ENCODE measurements at places on chromosomes 7 and 10.

DNA sequence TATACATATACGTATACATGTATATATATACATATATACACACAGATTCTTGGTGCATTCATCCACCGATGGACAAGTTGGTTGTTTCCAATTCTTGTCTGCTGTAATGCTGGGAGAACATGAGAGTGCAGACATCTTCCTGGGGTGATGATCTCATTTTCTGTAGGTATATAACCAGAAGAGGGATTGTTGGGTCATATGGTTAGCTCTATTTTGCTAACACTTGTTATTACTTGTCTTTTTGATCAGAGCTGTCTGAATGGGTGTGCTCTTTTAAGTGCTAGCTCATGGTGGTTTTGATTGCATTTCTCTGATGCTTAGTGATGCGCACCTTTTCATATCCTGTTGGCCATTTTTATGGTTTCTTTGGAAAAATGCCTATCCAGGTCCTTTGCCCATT, 106.4 kb downstream of the TAX1BP1 start:
- no peak overlapping the region for H3K4me3 ChIP-seq
- H3K4me1 ChIP-seq: peaks cover 15% of the 10 kb centered on the region

DNA sequence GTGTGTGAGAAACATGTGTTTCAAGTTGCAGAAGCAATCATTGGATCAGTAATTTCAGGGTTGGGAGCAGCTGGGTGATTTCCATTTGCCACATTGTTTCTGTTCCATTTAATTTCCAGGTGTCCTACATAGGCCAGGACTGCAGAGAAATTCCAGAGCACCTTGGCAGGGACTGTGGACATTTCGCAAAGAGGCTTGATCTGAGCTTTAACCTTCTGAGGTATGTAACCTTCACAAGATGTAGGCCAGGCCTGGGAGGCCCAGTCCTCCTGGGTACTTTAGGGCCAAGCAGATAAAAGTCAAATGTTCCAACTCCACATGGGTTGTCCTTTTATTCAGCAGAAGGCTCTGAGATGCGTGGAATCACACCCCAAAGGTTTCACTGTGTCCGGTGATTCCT, 6.9 kb downstream of the LRMDA start:
- no peak overlapping the region for H3K27ac ChIP-seq
- H3K4me3 ChIP-seq: no peak overlapping the region

GRCh38 chr7:43700059-43700501, 29.2 kb downstream of the COA1 start:
- H3K4me1 ChIP-seq: no peaks in the 10 kb centered on the region
- no peak overlapping the region for H3K27ac ChIP-seq
- no peaks in the 10 kb centered on the region for H3K27me3 ChIP-seq
- DNase-seq: no peak

DNA sequence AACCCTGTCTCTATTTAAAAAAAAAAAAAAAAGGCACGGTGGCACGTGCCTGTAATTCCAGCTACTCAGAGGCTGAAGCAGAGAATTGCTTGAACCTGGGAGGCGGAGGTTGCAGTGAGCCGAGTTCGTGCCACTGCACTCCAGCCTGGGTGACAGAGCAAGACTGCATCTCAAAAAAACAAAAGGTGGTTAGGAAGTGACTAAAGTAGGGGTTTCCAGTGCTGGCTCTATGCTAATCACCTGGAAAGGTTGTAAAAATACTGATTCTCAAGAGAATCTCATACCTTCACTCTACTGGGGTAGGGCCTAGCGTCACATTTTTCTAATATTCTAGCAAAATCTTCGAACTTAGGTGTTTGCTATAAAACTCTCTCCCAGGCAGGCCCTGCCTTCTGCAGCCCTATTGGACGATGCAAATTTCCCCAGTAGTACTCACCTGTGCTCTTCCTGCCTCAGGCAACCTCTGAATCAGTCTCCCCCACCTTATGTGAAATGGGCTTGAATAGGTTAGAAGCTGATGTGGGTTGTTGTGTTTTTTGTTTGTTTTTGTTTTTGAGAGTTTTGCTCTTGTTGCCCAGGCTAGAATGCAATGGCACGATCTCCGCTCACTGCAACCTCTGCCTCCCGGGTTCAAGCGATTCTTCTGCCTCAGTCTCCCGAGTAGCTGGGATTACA, 3.5 kb downstream of the ZP3 start:
- no peaks in the 10 kb centered on the region for H3K27me3 ChIP-seq
- H3K4me3 ChIP-seq: no peak overlapping the region
- H3K27ac ChIP-seq: no peak overlapping the region

- no peak overlapping the region for H3K27ac ChIP-seq
- no peak for DNase-seq
- no peaks in the 10 kb centered on the region for H3K27me3 ChIP-seq
- H3K4me3 ChIP-seq: no peak overlapping the region
- H3K4me1 ChIP-seq: no peaks in the 10 kb centered on the region
- no peaks in the 10 kb centered on the region for H3K36me3 ChIP-seq
Measured at GRCh38 chr10:84126785-84127167, 12.5 kb upstream of the GHITM start.

GRCh38 chr7:25844102-25844870, 307.7 kb upstream of the NFE2L3 start:
- no peak overlapping the region for H3K4me3 ChIP-seq
- no peaks in the 10 kb centered on the region for H3K36me3 ChIP-seq
- no peak overlapping the region for H3K27ac ChIP-seq

- H3K27me3 ChIP-seq: no peaks in the 10 kb centered on the region
- no peak for DNase-seq
- H3K4me3 ChIP-seq: no peak overlapping the region
- no peaks in the 10 kb centered on the region for H3K4me1 ChIP-seq
- H3K27ac ChIP-seq: no peak overlapping the region
Measured at GRCh38 chr10:103932271-103932670, 14.3 kb upstream of the STN1 start.

DNA sequence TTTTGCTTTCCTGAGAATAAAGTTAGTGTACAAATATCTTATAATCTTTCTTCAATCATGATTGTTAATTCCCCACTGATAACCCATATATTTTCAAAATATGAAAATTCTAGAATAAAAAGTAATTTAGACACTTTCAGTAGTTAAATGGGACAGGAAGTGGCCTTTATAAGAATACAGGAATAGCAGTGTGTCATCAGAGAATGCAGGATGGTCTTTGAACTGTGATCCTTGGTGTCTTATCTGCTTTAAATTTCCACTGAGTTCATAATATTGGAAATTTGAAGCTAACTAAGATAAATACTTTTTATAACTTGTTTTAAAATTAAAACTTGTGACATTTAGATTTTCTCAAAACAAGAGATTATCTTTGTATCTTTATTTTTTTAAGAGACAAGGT, 75.4 kb downstream of the CREM start:
- H3K4me3 ChIP-seq: no peak overlapping the region
- H3K27ac ChIP-seq: no peak overlapping the region
- H3K36me3 ChIP-seq: peaks cover 3% of the 10 kb centered on the region
- no peak for DNase-seq
- peaks cover 9% of the 10 kb centered on the region for H3K4me1 ChIP-seq

- H3K27me3 ChIP-seq: no peaks in the 10 kb centered on the region
- no peaks in the 10 kb centered on the region for H3K36me3 ChIP-seq
- H3K4me1 ChIP-seq: no peaks in the 10 kb centered on the region
- no peak for DNase-seq
- no peak overlapping the region for H3K4me3 ChIP-seq
Measured at GRCh38 chr10:95214793-95215192, 20.8 kb downstream of the ACSM6 start.

DNA sequence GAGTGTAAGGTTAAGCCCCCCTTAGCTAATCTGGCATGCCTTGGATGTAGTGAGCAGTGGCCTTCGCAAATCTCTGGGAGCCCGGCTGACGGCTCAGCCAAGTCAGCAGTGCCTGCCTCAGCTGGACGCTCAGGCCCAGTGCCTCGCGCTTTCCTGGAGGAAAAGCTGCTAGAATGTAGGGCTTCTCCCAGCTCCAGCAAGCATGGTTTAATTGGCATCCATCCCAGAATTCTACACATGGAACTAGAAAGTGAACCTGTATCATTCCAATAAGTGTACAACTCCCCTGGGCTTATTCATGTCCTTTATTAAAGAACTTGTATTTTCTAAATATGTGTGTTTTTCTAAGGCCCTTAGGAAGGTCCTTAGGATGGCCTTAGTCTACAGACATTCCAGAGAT, 287.8 kb upstream of the SHH start:
- no peaks in the 10 kb centered on the region for H3K27me3 ChIP-seq
- no peaks in the 10 kb centered on the region for H3K36me3 ChIP-seq
- no peak overlapping the region for H3K27ac ChIP-seq
- no peak for DNase-seq
- H3K4me1 ChIP-seq: no peaks in the 10 kb centered on the region

DNA sequence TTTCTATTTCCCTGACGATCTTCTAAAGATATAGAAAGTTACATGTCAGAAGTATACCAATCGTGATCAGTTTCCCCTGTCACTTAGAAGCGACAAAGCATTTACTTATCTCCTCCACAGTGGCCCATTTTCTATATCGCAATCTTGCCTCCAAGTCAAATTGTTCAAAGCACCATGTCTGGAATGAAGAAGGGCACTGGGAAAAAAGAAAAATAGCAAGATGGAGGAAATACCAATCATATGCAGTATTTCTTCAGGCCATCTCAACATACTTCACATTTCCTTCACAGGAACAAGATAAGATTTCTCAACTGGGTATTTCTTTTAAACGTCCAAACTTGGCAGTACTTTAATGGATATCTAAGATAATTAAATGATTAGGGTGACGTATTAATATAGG, 63.3 kb upstream of the IL6 start:
- DNase-seq: peak; percentile 19
- no peaks in the 10 kb centered on the region for H3K27me3 ChIP-seq
- no peak overlapping the region for H3K4me3 ChIP-seq
- H3K27ac ChIP-seq: no peak overlapping the region

DNA sequence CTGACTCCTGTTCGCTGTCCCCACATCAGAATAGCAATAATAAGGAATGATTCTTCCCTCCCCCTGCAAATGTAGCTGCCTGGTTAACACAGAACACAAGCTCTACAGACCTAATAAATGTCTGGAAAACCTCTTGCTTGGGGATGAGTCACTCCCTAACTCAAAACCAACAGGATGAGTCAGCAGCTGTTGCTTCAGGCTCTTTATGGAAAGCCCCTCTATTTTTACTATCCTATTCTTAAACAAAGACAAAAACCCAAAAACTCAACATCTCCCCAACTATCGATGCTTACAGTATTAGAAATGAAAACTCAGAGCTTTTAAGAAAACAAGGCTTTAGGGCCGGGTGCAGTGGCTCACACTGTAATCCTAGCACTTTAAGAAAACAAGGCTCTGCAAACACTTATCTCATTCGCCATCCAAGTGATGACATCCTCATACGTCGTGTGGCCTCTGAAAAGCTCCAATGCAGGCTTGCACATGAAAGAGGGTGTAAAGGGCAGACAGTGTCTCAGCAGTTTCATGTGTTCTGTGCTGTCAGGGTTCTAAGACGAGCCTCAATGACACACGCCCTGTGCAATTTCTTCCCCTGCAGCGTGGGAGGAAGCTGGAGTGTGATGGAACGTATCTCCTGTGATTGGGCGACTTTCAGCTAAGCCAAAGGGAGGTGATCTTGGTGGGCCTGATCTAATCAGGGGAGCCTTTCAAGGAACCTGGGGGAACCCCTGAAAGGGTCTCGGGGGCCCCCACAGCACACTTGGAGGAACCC, 70.1 kb downstream of the AMZ1 start:
- H3K36me3 ChIP-seq: no peaks in the 10 kb centered on the region
- peaks cover 45% of the 10 kb centered on the region for H3K4me1 ChIP-seq
- no peak for DNase-seq
- H3K27me3 ChIP-seq: no peaks in the 10 kb centered on the region
- H3K4me3 ChIP-seq: peak overlapping the region; percentile 9
- H3K27ac ChIP-seq: peak overlapping the region; percentile 86

- peaks cover 18% of the 10 kb centered on the region for H3K4me1 ChIP-seq
- H3K27ac ChIP-seq: no peak overlapping the region
- DNase-seq: no peak
- no peak overlapping the region for H3K4me3 ChIP-seq
- no peaks in the 10 kb centered on the region for H3K36me3 ChIP-seq
Measured at GRCh38 chr10:31669357-31669756, 259.3 kb downstream of the ARHGAP12 start.

GRCh38 chr10:51250278-51250920, 176.1 kb downstream of the PRKG1 start:
- H3K36me3 ChIP-seq: no peaks in the 10 kb centered on the region
- no peaks in the 10 kb centered on the region for H3K27me3 ChIP-seq
- H3K4me3 ChIP-seq: no peak overlapping the region
- DNase-seq: no peak
- H3K4me1 ChIP-seq: peaks cover 29% of the 10 kb centered on the region
- H3K27ac ChIP-seq: no peak overlapping the region

- peaks cover 57% of the 10 kb centered on the region for H3K4me1 ChIP-seq
- no peak overlapping the region for H3K27ac ChIP-seq
- no peaks in the 10 kb centered on the region for H3K36me3 ChIP-seq
- H3K27me3 ChIP-seq: peaks cover 50% of the 10 kb centered on the region
Measured at GRCh38 chr10:8056871-8057331, 2.4 kb downstream of the GATA3 start.

DNA sequence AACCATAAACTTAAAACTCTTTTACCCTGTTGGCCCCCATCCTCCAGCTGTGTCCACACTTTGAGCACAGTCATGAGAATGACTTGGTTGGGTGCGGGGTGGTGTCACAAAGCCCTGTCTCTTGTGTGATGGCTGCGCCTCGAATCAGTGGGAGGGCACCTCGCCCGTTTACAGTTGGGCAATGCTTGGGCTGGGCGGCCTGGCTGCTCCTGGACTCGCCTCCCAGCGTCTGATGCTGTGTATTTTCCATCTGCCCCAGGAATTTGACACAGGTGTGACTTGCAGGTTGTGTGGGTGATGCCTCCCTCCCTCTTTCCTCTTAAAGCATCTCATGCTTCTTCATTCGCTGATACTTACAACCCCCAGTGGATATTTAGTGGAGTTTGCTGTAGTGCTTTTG, 33.7 kb downstream of the CHST12 start:
- H3K4me1 ChIP-seq: peaks cover 15% of the 10 kb centered on the region
- H3K4me3 ChIP-seq: no peak overlapping the region
- no peak for DNase-seq
- peaks cover 18% of the 10 kb centered on the region for H3K36me3 ChIP-seq
- H3K27me3 ChIP-seq: no peaks in the 10 kb centered on the region

DNA sequence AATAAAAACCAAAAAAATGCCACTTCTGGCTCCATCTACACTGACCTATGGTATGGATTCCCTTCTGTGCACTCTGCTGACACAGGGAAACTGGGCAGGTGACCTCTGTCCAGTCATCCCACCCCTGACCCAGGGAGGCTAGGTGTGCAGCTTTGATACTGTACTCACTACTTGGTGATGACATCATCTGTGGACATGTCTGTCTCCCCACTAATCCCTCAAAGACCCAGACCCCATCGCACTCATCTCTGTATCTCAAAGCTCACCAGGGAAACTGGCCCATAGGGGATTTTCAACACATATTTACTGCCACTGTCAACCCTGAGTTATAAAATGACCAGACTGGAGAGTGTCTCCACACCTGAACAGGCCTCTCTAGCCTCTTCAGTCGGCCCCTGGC, 10.6 kb downstream of the SGMS1 start:
- H3K36me3 ChIP-seq: no peaks in the 10 kb centered on the region
- DNase-seq: no peak
- H3K4me3 ChIP-seq: no peak overlapping the region
- H3K27me3 ChIP-seq: no peaks in the 10 kb centered on the region
- H3K27ac ChIP-seq: no peak overlapping the region

GRCh38 chr10:807163-807957, 117.9 kb upstream of the DIP2C start:
- H3K27ac ChIP-seq: no peak overlapping the region
- H3K27me3 ChIP-seq: no peaks in the 10 kb centered on the region
- DNase-seq: no peak

Data from esophagus muscularis mucosa (tissue), 4 donors.